ENCODE measurements at places on chromosomes 7 and 10.

- DNase-seq = no peak
Observed at GRCh38 chr7:25356534-25357151, 128.4 kb upstream of the NPVF start.

GRCh38 chr10:118543714-118544400 lies 51.6 kb downstream of the PRLHR start:
- DNase-seq = peak; percentile 75

GRCh38 chr10:112801004-112801403 lies 149.0 kb upstream of the TCF7L2 start:
- DNase-seq = no peak

- DNase-seq = no peak
Observed at GRCh38 chr10:58661336-58661735, 148.7 kb downstream of the BICC1 start.

DNA sequence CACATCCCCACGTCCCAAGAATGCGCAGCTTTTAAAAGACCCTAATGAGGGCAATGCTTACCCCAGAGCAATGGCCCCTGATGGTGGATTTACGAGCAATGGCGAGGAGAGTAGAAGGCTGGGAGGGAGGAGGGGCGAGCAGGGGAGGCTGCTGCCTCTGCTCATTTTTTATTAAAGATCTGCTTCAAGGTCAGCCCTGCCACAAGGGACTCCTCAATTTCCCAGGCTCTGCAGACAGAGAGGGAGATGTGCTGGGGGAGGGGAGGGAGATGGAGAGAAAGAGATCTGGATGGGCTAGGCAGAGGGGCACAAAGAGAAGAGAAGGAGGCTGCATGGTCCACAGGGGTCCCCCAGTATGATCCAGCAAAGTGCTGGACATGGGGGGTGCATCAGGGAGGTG lies 7.8 kb upstream of the SRRM3 start:
- no peak for DNase-seq

- DNase-seq = no peak
Observed at GRCh38 chr10:109823196-109823595, 100.1 kb downstream of the XPNPEP1 start.
